A549 treated with RU486 at 1 μM for 4 hours (cell line): ENCODE measurements at places on chromosomes 6 and 20. TPM values are rescaled to one million over a fixed set of nuclear protein-coding genes. Genes with fewer than 3 reads are reported as not detected.

Gene APCDD1L
- total RNA-seq = 0.10 TPM in 1 of 5 replicates, not detected in the others

Gene SEMG1
- not detected in 5 replicates for total RNA-seq

Gene PKHD1
- total RNA-seq = not detected in 5 replicates

Gene SULF2
- 20.7 to 25.8 TPM (median 21.3 TPM) in 5 replicates for total RNA-seq

Gene RAB44
- 0.02 to 0.06 TPM (median 0.04 TPM) in 4 of 5 replicates, not detected in the other for total RNA-seq

Gene DEFB124
- total RNA-seq = not detected in 5 replicates

Gene TP53TG5
- not detected in 5 replicates for total RNA-seq

Gene BRPF3
- 10.1 to 12.2 TPM (median 11.1 TPM) in 5 replicates for total RNA-seq

Gene FAM162B
- 0.15 to 0.22 TPM in 2 of 5 replicates, not detected in the others for total RNA-seq

Gene DNAH8
- total RNA-seq = not detected in 5 replicates
